Esophagus squamous epithelium (tissue), 5 donors: ENCODE measurements at places on chromosomes 11 and 22.

DNA sequence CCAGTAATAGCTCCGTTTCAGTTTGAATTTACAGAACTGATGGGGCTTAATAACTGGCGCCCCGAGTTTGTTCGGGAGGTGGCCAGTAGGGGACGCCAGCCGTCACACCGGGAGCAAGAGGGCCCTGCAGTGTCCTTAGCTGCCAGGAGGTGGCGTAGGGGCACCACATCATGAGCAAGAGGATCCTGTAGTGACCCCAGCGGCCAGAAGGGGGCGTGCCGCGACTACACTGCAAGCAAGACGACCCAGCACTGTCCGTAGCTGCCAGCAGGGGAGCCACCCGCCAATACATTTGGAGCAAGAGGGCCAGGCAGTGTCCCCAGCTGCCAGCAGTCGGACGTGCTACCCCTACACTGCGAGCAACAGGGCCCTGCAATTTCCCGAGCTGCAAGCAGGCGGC lies 663.7 kb upstream of the B3GAT1 start:
- no peak for DNase-seq

- DNase-seq, result no peak
Observed at GRCh38 chr11:6737872-6738466, 33.8 kb downstream of the OR2AG2 start.

DNA sequence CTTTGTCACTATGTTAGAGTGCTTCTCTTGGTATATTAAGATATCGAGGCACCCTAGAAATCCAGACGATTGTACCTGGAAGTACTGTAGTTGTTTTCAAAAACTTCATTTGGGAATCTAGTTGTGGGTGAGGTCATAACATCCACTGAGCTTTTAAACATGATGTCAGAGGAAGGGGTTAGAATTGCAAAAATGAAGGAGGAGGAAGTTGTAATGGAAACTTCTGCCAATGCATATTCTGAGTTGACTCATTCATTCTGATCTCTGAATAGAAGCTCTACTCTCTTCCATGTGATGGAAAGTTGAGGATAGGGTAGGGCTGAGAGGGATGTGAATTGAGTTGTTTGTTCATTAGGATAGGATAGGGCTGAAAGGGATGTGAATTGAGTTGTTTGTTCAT lies 7.7 kb downstream of the CD44 start:
- DNase-seq, result no peak

DNA sequence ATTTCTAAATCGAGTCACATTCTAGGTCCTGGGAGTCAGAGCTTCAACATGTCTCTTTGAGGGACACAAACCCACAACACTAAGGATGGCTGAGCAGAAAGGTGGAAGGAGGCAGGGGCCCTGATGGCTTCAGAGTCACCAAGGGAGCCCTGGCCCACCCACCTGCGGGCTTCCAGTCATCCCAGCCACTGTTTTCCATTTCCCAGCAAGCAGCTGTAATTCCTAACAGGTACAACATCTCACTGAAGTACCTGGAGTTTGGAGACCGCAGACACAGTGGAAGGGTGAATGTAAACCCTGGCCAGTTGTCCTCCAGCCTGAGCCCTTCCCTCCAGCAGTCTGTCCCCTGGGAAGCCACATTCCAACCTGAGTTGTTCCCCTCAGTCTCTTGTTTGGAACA lies 562.8 kb downstream of the TBC1D22A start:
- DNase-seq, result no peak

DNA sequence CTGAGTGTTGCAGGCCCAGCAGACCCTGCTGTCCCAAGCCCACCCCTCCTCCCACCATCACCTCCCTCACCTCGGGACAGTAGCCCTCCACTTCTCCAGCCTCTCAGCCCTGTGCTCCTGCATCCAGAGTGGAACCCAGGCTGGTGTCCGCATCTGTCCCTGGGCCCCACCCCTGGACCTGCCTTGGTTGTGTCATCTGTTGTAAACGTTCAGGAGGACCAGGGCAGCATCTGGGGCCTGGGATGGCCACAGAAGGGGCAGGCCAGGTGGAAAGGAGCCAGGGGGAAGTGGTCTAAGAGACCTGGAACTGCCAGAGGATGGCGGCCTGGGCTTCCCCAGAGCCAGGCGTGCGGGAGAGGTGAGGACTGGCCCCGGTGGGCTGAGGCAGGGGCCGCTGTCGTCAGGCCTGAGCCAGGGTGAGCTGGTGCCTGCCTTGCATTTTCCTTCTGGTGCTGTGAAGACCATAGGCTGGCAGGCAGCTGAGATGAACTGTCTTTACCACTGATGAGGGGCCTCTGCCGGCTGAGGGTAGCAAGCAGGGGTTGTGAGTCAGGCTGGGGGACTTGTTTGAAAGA lies 26.1 kb upstream of the MGAT3 start:
- no peak for DNase-seq

- no peak for DNase-seq
Observed at GRCh38 chr11:110431051-110431672, 1.4 kb downstream of the FDX1 start.

GRCh38 chr11:31995525-31996094 lies 95.3 kb upstream of the RCN1 start:
- no peak for DNase-seq

DNA sequence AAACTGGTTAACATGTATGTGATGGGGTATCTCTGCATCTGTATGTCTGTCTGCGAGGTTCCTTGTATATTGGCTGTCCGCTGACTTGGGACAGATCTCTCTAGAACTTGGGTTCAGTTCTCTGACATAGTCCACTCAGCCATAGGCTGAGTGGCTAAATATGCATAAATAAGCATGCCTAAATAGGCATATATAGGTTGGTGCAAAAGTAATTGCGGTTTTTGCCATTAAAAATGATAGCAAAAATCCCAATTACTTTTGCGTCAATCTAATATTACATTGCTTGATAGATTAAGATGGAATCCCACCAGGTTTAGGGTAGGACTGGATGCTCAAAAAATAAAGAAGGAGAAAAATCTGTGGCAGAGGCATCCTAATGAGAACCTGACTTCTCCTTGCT lies 8.8 kb downstream of the LRRC55 start:
- DNase-seq, result no peak
